ENCODE measurements at places on chromosomes 3 and 15. TPM values are rescaled to one million over a fixed set of nuclear protein-coding genes. Genes with fewer than 3 reads are reported as not detected.
A peak's percentile ranks its signal among the peaks of the same experiment; 100 is the strongest.

- H3K4me3 ChIP-seq: no peak overlapping the region
- no peaks in the 10 kb centered on the region for H3K36me3 ChIP-seq
- DNase-seq: no peak
- H3K27me3 ChIP-seq: no peaks in the 10 kb centered on the region
- no peaks in the 10 kb centered on the region for H3K4me1 ChIP-seq
- H3K27ac ChIP-seq: no peak overlapping the region
Observed at GRCh38 chr3:98602078-98602678, 8.8 kb upstream of the CPOX start.

The PLCH1 gene
- 2.0 TPM for total RNA-seq

DNA sequence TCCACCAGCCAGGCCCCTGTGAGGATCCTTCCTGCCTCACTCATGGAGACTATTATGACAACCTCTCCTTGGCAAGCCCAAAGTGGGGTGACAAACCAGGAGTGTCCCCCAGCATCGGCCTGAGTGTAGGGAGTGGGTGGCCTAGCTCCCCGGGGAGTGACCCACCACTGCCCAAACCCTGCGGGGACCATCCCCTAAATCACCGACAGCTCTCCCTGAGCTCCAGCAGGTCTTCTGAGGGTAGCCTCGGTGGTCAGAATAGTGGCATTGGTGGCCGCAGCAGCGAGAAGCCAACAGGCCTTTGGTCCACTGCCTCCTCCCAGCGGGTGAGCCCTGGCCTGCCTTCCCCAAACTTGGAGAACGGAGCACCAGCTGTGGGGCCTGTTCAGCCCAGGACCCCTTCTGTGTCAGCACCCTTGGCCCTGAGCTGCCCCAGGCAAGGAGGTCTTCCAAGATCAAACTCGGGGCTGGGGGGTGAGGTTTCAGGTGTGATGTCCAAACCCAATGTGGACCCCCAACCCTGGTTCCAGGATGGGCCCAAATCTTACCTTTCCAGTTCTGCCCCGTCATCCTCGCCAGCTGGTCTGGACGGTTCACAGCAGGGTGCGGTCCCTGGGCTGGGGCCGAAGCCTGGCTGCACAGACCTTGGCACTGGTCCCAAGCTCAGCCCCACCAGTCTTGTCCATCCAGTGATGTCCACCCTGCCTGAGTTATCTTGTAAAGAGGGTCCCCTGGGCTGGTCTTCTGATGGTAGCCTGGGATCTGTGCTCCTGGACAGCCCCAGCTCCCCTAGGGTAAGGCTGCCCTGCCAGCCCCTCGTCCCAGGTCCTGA lies 1.0 kb downstream of the LIMD1 start:
- H3K27me3 ChIP-seq: no peaks in the 10 kb centered on the region
- no peaks in the 10 kb centered on the region for H3K36me3 ChIP-seq
- H3K27ac ChIP-seq: peak overlapping the region; percentile 13

- no peaks in the 10 kb centered on the region for H3K4me1 ChIP-seq
- DNase-seq: no peak
- H3K4me3 ChIP-seq: no peak overlapping the region
- H3K36me3 ChIP-seq: no peaks in the 10 kb centered on the region
Observed at GRCh38 chr15:84946772-84947489, 34.7 kb upstream of the PDE8A start.

- H3K36me3 ChIP-seq: no peaks in the 10 kb centered on the region
- no peaks in the 10 kb centered on the region for H3K4me1 ChIP-seq
- H3K4me3 ChIP-seq: no peak overlapping the region
- no peaks in the 10 kb centered on the region for H3K27me3 ChIP-seq
- H3K27ac ChIP-seq: no peak overlapping the region
- no peak for DNase-seq
Observed at GRCh38 chr3:52379610-52380009, 63.5 kb downstream of the DNAH1 start.

DNA sequence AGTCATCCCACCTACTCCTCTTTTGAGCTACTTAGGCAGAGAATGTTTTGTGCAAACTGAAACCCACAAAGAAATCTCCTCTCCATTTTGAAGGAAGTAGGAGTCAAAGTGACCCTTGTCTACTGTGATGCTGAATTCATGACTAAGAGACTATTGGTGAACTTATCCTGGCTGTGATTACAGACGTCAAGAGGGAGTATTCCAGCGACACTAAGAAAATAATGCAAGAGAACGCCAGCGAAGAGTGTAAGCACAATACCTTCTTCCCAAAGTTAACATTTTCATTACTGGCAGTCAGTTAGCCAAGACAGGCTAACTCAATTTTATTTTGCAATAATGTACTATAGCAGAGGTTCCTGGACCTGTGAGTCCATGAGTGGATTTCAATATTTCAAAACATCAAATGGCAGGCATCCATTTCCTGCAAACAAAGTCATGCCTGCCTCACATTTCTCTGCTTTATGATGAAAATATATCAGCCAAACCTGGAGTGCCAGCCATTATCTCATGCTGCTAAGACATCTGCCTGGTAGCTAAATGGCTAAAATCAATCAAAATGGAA lies 59.0 kb downstream of the CTNNB1 start:
- H3K4me3 ChIP-seq: no peak overlapping the region
- no peak for DNase-seq
- H3K36me3 ChIP-seq: no peaks in the 10 kb centered on the region

- no peak for DNase-seq
- H3K27ac ChIP-seq: no peak overlapping the region
- H3K4me1 ChIP-seq: no peaks in the 10 kb centered on the region
- H3K36me3 ChIP-seq: no peaks in the 10 kb centered on the region
- no peak overlapping the region for H3K4me3 ChIP-seq
- no peaks in the 10 kb centered on the region for H3K27me3 ChIP-seq
Observed at GRCh38 chr15:80380154-80380553, 24.0 kb upstream of the ARNT2 start.

DNA sequence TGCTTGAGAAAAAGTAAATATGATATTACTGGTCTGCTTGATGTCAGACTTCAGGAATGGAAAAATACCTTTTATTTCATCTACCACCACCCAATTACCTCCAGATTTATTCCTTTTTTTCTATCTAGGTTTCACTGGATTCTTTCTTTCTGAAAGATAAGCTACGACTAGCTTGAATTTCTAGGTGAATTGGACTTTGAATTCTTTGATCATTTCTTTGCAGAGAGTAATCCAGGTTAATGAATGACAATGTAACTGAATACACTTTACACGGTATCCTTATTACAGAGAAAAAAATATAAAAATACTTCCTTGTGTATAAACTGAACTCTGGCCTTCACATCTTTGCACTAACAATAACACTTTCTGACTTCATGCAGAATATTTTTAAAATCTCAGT lies 59.5 kb upstream of the TRPC1 start:
- H3K36me3 ChIP-seq: no peaks in the 10 kb centered on the region
- no peaks in the 10 kb centered on the region for H3K27me3 ChIP-seq
- H3K27ac ChIP-seq: no peak overlapping the region
- no peaks in the 10 kb centered on the region for H3K4me1 ChIP-seq

The UPK1B gene
- total RNA-seq: not detected

GRCh38 chr3:54659347-54659746 lies 268.5 kb downstream of the LRTM1 start:
- no peak for DNase-seq
- no peak overlapping the region for H3K4me3 ChIP-seq
- no peak overlapping the region for H3K27ac ChIP-seq
- H3K27me3 ChIP-seq: no peaks in the 10 kb centered on the region
- H3K36me3 ChIP-seq: no peaks in the 10 kb centered on the region
- no peaks in the 10 kb centered on the region for H3K4me1 ChIP-seq

The GDPGP1 gene
- 3.4 TPM for total RNA-seq

The IGSF10 gene
- total RNA-seq: 7.9 TPM

DNA sequence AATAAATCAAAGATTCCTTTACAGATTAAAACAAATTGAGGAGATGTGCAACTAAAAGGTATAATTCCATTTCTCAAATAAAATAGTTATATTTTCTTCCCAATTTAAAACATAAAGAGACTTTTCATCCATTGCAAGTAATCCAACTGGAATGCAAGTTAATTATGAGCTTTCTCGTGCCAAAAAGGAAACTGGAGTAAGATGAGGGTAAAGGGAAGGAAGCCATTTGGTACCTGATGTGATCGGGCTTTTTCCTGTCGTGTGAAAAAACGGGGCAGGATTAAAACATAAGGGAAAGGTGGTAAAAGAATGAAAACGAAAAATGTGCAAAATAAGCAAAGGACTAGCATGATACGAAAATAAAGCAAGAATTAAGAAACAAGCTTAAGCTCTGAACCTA lies 41.8 kb upstream of the XXYLT1 start:
- H3K36me3 ChIP-seq: no peaks in the 10 kb centered on the region
- H3K27me3 ChIP-seq: no peaks in the 10 kb centered on the region
- H3K27ac ChIP-seq: no peak overlapping the region
- no peak overlapping the region for H3K4me3 ChIP-seq
- no peaks in the 10 kb centered on the region for H3K4me1 ChIP-seq

DNA sequence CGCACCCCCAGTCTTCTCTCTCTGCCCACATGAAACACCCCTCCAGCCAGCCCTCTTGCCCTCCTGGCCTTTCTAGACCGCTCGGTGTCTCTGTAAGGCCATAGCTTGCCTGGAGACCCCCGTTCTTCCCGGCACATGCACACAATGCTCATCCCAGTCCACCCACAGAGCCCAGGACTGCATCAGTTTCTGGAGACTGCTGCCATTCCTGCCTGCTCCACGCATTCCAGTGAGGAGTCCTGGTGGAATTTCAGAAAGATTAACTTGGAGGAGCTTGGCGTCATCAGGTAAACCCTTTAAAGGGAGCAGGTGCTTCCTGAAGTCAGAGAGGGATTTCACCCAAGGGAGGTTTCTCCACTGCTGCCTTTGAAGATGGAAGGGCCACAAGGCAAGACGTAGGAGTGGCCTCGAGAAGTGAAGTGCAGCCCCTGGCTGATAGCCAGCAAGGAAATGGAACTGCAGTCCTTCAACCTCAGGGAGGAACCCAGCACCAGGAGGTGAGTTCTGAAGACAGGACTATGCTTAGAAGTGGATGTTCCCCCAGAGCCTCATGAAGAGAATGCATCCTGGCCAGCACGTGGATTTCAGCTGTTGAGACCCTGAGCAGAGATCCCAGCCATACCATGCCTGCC lies 19.2 kb downstream of the SLC41A3 start:
- no peak overlapping the region for H3K27ac ChIP-seq
- no peaks in the 10 kb centered on the region for H3K4me1 ChIP-seq
- H3K27me3 ChIP-seq: no peaks in the 10 kb centered on the region
- DNase-seq: no peak

Measured in breast epithelium (tissue), 4 donors.